ENCODE measurements at places on chromosomes 1 and 21.
A peak's percentile ranks its signal among the peaks of the same experiment; 100 is the strongest.

GRCh38 chr1:77802026-77802425 is 22.6 kb downstream of the MIGA1 start:
- no peak for DNase-seq

- DNase-seq, result no peak
These were observed 62.3 kb downstream of the RUNX1 start for GRCh38 chr21:34986561-34987500.

DNA sequence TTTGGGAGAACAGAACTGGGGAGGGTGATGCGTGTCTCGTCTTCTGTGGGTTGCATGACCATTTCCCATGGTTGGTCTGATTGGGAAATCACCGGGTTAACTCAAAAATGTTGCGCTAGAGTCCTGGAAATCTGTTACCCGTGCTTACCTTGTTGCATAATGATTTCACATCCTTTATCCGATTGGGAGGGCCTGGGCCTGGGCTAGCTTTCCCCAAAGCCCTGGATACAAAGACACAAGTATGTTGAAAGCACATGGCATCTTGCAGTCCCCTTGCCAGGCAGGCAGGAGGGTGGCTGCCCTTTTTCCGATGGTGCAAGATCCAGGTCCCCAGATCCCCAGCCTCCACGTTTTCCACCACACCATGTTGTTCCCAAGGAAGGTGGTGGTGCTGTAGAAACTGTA is 582 bp downstream of the TRPM2 start:
- DNase-seq, result peak; percentile 82

GRCh38 chr1:177174921-177175634 is 4.3 kb downstream of the BRINP2 start:
- DNase-seq, result no peak

DNA sequence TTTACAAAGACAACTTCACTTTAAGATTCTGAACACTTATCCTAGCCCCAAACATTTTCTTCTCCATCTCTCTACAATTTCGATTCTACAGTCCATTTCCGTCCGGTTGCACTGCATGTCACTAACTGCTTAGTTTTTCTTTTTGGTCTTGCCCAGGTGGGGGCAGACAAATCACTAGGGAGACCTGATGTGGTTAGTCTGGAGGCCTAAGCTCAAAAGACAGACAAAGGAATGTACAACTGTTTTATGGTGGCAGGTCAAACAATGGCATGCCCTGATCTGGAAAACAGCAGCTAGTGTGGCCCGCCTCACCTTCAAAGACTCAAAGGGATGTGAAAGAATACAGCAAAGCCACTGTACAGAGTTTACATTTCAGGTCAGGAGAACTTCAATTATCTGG is 3.8 kb downstream of the ETV3 start:
- DNase-seq, result no peak

- no peak for DNase-seq
These were observed 238.0 kb upstream of the TMEM51 start for GRCh38 chr1:14915356-14916054.

DNA sequence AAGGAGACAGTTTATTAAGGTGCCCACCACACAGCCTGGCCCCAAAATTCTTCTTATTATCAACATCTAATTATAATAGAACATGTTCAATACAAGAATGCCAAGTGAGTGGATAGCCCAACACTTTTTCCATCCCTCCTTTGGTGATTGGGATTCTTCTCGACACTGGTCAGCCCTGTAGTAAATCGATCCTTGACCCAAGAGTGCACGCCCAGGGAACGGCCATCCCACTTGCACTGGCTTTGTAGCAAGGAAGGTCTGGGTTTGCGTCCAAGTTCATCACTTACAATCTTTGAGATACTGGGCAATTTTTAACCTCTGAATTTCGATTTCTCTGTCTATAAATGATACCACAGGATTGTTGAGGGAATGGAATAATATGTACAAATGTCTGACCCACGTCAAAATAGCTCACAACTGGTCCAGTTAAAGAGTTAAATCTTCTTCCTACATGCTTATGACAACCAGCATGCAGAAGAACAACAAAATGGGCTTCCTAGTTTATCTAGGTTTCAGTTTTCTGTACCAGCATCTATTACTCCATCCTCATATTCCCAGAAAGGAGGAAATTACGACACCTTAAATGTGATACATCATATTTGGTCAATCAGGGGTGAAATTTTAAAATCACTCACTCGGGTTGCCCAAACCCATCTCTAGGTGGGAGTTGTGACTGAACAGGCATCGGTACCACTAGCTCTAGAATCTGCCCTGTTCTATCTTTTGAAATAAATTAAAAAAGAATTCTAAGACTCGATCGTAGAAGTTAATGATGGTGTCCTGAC is 161.8 kb downstream of the CLIC6 start:
- DNase-seq, result no peak

GRCh38 chr1:74470936-74471335 is 41.5 kb downstream of the LRRC53 start:
- no peak for DNase-seq

DNA sequence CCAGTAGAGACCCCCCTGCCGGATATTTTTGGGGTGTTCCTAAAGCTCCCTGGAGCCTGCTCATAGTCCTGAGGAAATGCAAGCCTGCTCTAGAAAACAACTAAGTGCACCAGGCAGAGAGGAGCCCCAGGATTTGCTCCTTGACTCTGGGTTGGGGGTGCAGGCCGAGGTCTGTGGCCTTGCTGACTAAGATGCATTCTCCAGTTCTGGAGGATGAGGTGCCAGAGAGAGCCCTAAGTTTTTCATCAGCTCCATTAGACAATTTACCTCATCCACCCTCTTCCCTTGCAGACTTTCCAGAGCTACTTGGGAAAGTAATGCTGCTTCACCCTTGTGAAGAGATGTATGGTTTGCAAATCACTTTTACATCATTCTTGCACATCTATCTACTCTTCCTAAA is 9.1 kb downstream of the TUFT1 start:
- DNase-seq, result no peak

DNA sequence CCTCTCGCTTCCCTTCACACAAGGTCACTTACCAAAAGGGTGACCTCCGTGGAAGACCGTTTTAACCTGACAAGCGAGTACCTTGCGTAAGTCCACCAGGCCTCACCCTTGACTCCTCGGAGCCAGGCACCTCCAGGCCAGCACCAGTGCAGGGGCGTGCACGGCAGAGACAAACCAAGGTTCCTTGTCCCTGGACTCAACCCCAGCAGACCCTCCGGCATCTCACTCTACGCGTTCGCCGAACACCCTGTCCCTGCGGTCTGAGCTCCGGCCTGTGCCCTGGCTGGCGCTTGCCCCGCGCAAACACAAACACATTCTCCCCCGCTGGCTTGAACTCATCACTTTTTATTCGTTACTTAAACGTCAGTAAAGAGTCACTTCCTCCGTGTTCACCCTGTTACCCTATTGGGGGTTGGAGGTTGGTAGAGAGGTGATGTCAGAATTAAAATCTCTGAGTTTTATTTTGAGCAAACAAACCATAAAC is 4.5 kb downstream of the TBX15 start:
- DNase-seq, result no peak

DNA sequence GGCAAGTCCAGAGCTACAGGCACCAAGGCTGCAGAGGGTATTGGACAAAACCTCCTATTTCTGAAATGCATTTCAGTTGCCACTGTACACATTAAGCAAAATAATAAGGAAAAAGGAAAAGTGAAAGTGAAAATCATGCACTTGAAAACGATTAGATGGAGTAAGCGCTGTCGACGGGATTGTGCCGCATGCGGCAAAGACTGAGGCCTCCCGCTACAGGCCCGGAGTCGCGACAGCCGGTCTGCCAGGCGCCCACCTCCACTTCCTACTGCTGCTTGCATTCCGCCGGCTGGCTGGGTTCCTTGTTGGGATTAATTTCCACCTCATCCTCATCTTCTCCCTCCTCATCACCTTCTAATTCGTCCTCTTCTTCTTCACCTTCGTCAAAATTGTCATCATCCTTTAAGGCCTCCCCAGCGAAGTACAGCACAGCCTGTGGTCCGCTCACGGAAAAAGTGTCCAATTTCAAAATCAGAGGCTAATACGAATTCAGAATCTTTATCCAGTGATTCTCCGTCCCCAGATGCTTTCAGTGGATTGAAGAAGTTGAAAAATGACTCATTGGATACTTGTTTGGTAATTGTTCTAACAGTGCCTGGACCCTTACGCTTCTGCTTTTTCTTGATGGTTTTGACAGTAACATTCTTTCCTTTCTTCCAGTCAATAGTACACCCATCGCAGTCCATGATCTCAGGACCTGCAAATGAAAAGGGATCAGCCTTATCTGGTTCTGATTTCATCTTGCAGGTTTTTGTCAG is 38.0 kb downstream of the CD58 start:
- no peak for DNase-seq

DNA sequence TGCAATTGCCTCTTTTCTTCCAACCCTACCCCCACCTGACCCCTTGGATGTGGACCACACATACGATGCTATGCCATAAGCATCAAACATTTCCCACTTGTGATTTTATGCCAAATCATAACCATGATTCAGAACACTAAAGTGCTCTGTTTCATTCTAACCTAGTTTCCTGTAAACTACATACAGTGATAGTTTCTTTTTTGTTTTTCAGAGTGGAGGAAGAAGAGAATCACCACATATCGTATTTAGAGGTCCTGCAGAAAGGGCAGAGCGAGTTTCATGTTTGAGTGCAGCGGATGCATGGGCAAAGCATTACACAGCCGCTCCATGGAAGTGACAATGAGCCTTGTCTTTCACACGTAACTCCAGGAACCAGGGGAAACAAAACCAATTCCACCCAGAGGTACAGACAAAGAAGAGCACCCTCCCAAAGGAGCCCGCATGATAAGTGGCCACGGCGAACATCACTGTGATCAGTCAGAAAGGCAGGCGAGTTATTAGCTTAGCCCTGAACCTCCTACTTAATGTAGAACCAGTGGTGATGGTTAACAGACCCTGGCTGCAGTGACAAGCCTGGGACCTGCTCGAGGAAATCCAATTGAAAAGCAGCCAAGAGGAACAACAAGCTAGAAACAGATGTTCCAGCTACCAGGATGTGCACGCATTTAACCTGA is 64.0 kb upstream of the ZNF281 start:
- DNase-seq, result no peak

DNA sequence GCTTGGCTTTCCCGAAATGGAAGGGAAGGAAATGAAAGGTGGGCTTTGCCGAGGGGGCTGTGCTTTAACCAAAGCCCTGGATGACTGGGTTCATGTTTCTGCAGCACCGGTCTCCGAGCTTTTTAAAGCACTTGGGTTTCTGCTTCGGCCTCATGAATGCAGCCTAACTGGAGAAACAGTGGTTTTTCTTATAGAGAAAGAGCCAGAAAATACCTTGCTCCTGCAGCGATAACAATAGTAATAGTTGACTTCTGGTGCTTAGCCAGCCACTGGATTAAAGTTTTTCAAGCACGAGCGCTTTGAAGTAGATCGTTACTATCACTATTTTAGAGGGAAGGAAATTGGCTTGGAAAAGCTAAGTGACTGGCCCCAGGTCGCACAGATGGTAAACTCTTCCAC is 500 bp upstream of the DOCK7 start:
- DNase-seq, result no peak

DNA sequence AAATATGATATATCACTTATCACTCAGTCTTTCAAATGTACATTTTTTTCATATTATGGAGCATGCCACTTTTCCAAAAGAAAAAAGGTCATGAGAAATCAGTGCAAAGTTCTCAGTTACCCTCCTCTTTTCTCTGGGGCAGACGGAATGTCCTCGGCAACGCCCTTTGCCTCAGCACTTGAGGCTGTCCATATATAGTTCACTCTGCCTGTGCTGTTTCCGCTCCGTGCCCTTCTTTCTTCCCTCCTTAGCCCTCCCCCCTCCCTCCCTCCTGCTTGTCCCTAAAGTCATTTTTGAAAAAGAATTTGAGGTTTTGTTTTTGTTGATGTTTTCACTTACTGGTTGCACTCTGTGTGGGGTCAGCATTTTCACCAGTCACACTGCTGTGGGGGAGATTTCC is 5.4 kb downstream of the BARHL2 start:
- DNase-seq, result no peak

DNA sequence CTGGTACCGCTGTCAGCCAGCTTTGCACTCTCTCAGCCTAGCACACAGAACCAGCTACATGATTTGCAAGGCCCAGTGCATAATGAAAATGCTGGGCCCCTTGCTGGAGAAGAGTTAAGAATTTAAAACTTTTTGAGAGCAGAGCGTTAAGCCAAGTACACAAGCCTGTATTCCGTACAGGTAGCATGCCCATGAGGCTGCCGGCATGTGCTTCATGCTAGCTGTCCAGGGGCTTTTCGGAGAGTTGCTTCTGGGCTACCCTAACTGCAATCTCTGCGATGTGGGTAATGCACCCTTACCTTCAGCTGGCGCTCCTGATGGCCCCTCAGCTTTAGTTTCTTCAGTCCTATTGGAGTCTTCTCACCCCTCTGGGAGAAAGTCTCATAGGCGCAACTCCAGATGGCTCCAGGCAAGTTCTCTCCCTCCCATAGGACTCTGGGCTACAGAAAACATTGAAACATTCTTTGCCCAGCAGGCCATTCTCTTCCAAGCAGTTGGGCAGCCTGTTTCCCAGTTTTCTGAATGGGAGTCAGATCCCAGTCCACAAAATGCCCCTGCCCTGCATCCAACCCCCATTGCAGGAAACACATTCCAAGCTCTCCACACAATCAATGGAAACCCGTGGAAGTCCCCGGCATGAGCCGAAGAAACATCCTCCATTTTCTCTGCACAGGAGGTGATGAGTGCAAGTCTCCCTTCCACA is 5.7 kb upstream of the AKT3 start:
- no peak for DNase-seq

- DNase-seq, result peak; percentile 21
These were observed 394.4 kb upstream of the VAMP3 start for GRCh38 chr1:7376676-7377075.

DNA sequence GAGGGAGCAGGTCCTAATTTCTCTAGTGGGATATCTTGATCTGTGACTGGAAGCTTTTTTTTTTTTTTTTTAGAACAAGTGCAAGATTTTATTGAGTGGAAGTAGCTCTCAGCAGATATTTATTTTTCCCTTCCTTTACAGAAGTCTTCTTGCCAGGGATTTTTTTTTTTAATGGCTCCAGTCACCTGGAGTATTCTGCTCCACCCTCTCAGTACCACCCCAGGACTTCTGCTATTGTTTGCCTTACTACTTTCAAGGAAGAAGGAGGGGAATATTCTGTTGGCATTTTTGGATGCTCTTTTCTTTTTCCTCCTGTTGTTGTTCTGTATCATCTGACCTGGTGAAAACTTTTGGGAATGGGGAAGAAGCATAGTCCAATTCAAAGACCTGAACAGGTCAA is 23.1 kb upstream of the CYP2J2 start:
- DNase-seq, result no peak

GRCh38 chr1:9291914-9292360 is 757 bp upstream of the SPSB1 start:
- DNase-seq, result peak; percentile 72

- no peak for DNase-seq
These were observed 226.5 kb downstream of the SDCCAG8 start for GRCh38 chr1:243482141-243483022.

Measured in left lobe of liver (tissue), 2 donors.